CD4-positive, alpha-beta T cell treated with Interleukin-4 for 1 hour (primary cell): ENCODE measurements at places on chromosomes 2 and 18.

- DNase-seq, result no peak
These were observed 64.3 kb upstream of the MSTN start for GRCh38 chr2:190126798-190127197.

DNA sequence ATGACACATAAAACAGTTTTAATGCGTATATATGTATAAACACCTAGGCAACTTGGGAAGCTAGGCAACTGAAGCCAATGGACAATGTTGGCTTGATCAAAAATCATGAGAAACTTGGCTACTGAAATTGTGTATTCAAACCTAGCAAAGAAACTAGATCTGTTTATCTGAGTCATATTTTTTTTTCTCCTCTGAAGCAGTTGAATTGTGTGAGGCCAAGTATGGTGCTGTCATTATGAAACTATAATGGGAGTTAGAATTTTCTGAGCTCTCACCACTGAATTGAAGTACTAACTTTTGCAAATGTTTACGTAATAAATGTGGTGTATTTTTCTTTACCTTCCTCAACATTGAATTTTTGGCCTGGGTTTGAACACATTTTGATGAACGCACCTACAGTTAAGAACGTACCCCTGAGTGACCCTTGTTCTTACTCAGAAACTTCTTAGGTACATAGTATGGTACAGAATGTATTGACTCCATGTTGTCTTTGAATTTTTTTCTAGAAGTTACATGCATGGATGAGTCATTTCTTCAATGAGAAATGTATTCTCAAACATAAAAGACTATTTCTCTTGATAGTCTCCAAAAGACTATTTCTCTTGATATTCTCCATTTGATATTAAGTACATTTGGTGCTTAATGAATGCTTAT, 23.8 kb downstream of the CD28 start:
- DNase-seq, result no peak

GRCh38 chr2:143877876-143878530, 641.9 kb downstream of the ZEB2 start:
- no peak for DNase-seq

- no peak for DNase-seq
These were observed 354.2 kb downstream of the EN1 start for GRCh38 chr2:118493213-118493612.

- DNase-seq, result no peak
These were observed 1547.1 kb upstream of the PIK3C3 start for GRCh38 chr18:40407909-40408308.

DNA sequence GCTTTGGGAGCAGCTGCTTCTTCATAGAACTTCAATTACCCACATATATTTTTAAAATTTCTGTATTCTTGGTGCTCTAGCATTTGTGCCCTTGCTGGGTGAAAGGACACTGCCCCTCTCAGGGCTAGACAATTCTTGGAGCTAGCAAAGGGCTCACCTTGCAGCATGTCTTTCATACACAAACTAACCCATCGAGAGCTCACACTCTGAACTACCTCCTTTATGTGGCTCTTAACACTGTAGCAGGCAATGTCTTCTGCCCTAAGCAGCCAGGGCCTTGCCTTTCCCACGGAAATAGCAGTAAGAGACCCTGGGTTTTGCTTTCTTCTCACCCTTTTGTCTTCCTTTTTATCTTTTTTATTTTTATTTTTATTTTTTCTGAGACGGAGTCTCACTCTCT, 234.0 kb downstream of the ACTR3 start:
- DNase-seq, result no peak

- no peak for DNase-seq
These were observed 26.5 kb downstream of the CRYGD start for GRCh38 chr2:208097801-208098200.

DNA sequence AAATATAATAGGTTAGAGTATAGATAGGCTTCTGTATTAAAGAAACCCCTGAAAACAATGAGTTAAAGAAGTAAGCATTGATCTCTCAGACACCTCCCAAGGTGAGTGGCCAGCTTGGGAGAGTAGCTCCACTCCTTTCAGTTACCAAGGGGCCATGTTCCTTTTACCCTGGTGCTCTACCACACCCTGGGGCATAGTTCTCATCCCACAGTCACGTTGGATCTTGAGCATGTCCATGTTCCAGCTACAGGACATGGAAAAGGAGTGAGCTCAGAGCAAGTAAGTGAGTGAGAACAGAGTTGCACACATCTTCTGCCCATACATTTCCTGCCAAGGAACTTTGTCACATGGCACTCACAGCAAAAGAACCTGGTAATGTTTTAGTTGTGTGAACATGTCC, 325.9 kb upstream of the SLC39A10 start:
- no peak for DNase-seq

DNA sequence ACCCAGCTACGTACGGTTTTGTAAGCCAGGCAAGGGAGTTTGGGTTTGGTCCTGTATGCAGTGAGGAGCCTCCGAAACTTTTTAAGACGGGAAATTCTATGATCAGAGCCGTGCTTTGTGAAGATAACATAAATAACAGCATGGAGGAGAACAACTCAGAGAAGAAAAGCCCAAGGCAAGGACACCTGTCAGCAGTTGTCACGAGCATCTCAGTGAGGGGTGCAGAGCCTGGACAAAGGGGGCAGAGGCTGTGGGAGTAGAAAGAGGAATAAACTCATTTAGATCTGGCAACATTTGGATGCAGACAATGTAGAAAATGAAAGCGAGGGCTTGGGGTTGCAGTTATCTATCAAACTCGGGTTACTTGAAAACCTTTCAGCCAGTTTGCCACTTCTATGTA, 64.5 kb downstream of the CAVIN2 start:
- no peak for DNase-seq

DNA sequence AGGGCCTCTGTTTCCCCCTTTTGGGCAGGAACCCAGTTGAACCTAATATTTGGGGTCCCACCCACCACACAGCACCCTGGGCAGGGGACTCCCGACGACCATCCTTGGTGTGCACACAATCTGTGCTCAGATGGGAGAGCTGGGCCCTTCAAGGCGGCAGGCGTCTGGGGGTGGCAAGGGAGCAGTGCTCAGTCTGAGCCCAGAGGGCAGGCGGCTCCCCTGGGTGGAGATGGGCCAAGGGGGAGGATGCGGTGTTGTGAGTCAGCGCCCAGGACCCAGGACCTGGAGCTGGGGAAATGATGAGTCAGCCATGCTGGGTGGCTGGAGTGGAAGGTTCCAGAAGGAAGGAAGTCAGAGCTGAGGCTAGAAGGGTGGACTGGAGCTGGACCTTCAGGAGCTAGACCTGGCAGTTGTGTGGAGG, 3.8 kb downstream of the PROM2 start:
- DNase-seq, result no peak

DNA sequence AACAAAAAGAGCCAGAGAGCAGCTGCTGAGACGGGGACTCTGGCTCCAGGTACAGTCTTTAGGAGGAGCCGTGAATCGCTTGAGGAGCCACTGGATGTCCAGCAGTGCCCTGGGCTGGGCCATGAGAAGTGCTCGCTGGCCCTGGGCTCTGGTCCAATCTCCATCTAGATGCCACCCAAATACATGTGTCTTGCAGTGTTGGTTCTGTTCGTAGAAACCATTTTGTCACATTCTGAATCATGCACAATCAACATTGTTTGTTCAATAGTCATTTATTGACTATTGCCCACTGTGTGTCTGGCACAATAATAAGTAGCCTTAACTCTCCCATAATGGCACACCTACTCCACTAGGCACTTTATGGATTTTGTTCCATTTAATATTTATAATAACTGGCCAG, 26.1 kb downstream of the TYMS start:
- no peak for DNase-seq

GRCh38 chr2:174688079-174688478, 76.2 kb downstream of the CHRNA1 start:
- peak; percentile 63 for DNase-seq

GRCh38 chr2:6081955-6082624, 389.9 kb downstream of the SOX11 start:
- DNase-seq, result no peak

GRCh38 chr2:18804536-18804935, 215.2 kb upstream of the NT5C1B start:
- DNase-seq, result no peak

- DNase-seq, result no peak
These were observed 27.7 kb upstream of the NFATC1 start for GRCh38 chr18:79367989-79368388.

GRCh38 chr2:128473175-128474035, 154.7 kb upstream of the HS6ST1 start:
- no peak for DNase-seq

GRCh38 chr18:28204154-28204553, 27.2 kb upstream of the CDH2 start:
- no peak for DNase-seq

DNA sequence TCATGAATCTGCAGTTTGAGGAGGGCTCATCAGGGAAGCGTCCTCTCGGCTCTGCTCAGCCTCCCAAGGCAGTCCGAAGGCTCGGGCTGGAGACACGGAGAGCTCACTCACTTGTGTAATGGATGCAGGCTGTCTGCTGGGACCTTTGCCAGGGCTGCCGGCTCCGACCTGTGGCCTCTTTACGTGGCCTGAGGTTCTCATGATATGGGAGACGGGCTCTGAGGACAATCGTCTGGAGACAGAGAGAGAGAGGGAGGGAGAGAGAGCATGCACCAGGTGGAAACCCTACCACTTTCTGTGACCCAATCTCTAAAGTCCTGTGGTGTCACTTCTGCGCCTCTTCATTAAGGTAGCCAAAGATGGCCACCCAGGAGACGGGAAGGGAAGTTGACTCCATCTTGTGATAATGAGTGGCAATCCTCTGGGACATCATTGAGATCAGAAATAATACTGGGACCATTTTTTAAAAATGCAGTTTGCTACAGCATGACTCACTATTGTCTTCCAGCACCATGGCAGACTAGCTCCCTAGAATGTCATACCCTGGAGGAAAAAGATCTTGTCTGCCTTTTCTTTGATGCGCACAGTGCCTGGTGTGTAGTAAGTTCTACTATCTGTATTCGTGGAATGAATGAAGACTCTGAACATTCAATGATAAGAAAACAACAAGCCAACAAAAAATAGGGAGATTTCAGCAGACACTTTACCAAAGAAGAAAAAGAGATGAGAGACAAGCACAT, 60.2 kb downstream of the CD8B2 start:
- DNase-seq, result no peak

DNA sequence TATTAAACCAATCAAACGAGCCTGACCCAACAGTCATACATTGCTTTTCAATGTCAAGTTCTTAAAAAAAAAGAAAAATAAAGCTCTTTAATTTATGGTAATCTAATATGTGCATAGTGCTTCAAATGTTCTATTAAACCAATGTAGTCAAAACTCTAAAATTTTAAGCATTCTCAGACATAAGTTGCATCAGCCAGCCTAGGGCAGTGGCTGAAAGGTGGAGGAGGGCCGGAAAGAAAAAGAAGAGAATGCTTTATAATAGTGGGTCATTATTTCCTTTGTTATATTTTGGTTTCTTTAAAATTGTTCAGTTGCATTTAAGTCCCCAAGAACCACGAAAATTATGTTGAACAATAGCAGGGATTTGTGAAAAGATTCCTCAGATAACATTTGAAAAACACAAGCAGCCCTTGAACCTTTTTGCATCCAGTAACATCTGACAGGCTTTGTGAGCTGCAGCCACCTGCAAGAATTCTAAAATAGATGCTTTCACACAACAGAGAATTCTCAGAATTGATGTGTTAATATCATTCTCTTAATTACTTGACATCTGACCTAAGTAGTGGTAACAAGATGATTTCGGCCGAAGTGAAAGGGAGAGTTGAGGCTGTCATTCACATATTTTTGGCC, 252.1 kb downstream of the CDCA7 start:
- no peak for DNase-seq

GRCh38 chr2:229300790-229301189, 29.7 kb upstream of the PID1 start:
- peak; percentile 2 for DNase-seq

DNA sequence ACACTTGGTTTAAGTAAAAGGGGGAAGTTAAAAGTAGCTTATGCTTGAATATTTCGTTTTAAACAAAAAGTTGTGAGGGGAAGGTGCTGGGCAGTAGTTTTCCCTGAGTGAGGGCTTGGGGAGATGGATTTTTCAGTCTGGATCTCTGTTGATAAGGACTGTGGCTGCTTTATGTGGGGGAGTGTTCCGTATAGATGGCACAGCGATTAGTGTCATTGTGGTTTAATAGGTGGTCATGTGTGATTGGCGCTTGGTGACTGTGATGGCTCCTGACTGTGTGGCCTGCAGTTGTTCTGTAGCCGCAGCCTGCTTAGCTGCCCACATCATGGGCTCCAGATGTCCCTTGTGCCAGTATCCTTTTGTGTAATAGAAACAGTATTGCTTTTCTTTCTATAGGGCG, 156.2 kb downstream of the WDSUB1 start:
- no peak for DNase-seq

DNA sequence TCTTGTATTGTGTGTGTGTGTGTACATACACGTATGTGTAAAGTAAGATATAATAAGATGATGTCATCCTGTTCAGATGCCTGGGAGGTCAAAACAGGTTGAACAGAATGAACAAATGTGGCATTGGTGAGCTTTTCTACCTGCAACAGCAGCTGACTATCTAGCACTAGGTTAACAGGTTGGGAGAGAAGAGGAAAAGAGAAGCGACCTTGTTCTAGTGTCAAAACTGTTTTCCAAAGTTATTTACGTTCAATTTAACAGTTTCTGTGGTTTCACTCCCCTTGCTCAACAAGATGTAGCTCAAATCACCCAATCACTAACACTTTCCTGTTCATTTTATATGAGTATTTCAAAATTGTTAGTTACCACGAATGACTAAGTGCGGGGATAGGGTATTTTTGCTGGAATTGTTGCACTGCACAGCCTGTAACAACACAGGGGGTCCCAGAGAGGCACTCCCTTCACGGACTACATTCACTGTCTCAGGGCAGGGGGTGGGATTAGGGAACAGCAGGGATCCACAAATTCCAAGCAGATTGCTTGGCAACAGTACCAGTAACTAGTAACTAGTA, 67.5 kb upstream of the DTNB start:
- no peak for DNase-seq

DNA sequence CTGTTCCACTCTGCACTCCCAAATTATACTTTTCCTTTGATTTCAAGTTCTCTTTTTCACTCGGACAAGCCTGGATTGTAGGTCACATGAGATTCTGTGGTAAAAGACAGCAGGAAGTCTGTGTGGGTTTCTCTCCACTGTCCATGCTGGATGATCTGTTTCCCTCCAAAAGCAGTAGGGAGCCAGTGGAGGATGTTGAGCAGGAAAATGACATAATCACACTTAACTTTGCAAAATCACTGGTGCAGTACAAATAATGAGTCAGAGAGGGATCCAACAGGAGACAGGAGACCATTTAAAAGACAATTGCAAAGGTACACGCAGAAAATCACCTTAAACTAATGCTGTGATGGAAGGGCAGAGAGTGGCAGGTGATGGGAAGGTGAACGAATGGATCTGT, 301.3 kb downstream of the ZNF407 start:
- DNase-seq, result no peak

DNA sequence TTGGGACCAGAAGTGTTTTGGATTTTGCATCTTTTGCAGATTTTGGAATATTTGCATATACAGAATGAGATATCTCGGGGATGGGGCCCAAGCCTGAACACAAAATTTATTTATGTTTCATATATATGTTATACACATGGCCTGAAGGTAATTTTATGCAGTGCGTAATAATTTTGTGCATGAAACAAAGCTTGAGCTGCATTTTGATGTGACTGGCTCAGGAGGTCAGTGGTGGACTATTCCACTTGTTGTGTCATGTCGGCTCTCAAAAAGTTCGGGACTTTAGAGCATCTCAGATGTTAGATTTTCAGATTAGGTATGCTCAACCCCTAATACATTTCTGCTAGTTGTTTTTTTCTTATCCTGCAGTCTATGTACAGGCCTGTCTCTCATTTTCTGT, 145.4 kb downstream of the FAM210A start:
- no peak for DNase-seq

- DNase-seq, result no peak
These were observed 218.7 kb downstream of the RBM43 start for GRCh38 chr2:151042964-151043363.
